ENCODE measurements at places on chromosomes 6 and 20. TPM values are rescaled to one million over a fixed set of nuclear protein-coding genes. Genes with fewer than 3 reads are reported as not detected.

GRCh38 chr6:158328952-158329351, 16.7 kb downstream of the TULP4 start:
- no peak for DNase-seq

SLC22A16 gene
- total RNA-seq: not detected

ADGRF4 gene
- total RNA-seq: not detected

DNA sequence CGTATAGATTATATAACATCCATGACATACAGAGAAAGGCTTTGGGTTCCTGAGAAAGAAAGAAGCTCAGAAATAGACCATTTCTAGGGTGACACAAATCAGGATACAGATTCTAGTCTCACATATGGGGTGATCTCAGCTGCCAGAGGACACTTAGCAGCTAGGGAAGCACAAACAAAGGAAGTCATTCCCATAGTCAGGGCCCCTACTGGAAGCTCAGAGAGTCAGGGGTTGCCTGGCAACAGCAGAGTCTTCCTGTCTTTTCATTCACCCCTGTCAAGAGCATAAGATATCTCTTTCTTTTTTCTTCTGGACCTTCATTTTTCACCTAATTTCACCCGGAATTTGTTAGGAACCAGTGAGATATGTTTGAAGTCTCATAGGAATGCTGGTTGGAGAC, 81.9 kb upstream of the IYD start:
- no peak for DNase-seq

DNA sequence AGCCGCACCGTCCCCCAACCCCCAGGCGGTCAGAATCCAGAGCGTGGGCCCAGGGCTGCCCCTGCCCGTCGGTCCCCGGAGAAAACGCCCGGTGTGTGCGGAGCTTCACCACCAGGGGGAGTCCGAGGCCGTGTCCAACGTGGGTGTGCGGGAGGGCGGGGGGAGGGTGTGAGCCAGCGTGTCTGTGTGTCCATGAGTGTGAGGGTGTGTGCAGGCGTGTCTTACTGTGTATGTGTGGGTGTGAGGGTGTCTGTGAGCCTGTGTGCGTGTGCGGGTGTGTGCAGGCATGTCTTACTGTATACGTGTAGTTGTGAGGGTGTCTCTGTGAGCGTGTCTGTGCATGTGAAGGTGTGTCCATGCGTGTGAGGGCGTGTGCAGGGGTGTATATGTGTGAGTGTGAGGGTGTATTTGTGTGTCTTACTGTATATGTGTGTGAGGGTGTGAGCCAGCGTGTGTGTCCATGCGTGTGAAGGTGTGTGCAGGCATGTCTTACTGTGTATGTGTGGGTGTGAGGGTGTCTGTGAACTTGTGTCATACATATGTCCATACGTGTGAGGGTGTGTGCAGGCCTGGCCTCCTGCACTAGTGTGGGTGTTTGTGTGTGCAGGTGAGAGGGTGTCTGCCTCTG, 24.6 kb upstream of the GATA5 start:
- peak; percentile 81 for DNase-seq

GRCh38 chr6:150881911-150882481, 16.5 kb downstream of the MTHFD1L start:
- DNase-seq: no peak

IFT52 gene
- 17.8 TPM for total RNA-seq

CFAP61 gene
- total RNA-seq: 1.5 TPM

DNA sequence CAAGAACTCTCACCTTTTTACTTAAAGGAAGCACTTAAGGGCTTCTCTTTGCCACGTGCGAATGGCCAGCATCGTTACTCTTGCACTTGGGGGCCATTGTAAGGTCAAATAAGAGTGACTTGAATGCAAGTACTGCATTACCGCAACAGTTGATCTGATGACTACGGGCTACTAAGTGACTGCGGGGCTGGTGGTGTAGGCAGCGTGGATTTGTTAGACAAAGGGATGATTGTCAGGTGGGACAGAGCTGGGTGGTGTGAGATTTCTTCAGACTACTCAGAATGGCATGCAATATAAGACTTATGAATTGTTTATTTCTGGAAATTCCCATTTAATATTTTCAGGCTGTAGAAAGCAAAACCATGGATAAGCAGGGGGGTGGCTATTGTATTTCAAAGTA, 199.7 kb upstream of the UST start:
- no peak for DNase-seq

FAM229B gene
- 24.9 TPM for total RNA-seq

DNA sequence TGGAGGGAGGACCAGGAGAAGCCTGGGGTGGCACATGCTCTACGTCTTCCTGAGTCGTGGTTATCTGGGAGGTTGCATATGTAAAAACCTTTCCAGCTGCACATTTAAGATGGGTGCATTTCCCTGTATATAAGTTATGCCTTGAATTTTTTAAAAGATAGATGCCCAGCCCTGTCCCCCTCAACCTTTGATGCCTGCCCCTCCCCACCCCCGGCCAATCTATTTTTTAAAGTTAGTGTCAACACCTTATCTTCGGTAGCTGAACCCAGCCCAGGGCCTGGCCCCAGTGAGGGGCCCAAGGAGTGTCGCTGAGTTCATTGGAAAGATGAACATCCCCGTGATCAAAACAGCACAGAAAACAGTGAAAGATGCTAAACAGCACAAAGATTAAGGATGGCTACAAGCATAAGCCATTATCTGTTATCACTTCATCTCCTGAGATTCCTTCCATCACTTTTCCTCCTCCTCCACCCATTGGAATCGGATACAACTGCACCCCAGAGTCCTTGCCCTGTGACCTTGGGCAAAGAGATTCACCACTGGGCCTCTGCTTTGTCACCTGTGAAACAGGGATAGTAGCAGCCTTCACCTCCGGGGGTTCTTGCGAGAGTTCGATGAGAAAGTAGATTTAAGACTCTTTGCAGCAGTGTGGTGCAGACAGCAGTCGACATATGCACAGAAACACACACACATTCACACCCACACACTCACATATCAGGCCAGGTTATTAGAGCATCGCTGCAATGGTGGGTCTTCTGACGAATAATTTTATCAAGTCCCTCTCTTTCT, 47.5 kb downstream of the SIRPA start:
- no peak for DNase-seq

COL21A1 gene
- 26.9 TPM for total RNA-seq

GRCh38 chr6:143539734-143540133, 28.2 kb upstream of the FUCA2 start:
- DNase-seq: no peak

- no peak for DNase-seq
Measured at GRCh38 chr6:14278006-14278405, 160.4 kb downstream of the CD83 start.

- DNase-seq: no peak
Measured at GRCh38 chr6:105257340-105257739, 77.5 kb upstream of the POPDC3 start.

DNA sequence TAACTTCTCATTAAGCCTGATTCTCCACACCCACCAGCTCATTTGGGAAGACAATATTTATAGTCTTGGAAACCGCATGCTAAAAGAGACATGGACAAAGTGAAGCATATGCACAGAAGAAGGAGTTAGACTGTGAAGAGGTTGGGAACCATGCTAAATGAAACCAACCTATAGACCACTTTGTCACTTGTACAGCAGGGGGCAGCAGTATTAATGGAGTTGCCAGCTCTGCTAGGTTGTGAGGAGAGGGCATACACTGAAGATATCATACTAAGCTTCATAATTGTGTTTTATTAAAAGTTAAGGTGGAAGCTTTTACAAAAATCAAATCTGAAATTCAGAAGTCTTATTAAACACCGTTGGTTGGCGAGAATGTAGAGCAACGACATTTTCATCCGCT, 38.3 kb upstream of the HMGCLL1 start:
- DNase-seq: no peak

- no peak for DNase-seq
Measured at GRCh38 chr6:57069228-57069627, 20.8 kb upstream of the ZNF451 start.

- no peak for DNase-seq
Measured at GRCh38 chr20:62111148-62111547, 11.1 kb upstream of the LSM14B start.

DNA sequence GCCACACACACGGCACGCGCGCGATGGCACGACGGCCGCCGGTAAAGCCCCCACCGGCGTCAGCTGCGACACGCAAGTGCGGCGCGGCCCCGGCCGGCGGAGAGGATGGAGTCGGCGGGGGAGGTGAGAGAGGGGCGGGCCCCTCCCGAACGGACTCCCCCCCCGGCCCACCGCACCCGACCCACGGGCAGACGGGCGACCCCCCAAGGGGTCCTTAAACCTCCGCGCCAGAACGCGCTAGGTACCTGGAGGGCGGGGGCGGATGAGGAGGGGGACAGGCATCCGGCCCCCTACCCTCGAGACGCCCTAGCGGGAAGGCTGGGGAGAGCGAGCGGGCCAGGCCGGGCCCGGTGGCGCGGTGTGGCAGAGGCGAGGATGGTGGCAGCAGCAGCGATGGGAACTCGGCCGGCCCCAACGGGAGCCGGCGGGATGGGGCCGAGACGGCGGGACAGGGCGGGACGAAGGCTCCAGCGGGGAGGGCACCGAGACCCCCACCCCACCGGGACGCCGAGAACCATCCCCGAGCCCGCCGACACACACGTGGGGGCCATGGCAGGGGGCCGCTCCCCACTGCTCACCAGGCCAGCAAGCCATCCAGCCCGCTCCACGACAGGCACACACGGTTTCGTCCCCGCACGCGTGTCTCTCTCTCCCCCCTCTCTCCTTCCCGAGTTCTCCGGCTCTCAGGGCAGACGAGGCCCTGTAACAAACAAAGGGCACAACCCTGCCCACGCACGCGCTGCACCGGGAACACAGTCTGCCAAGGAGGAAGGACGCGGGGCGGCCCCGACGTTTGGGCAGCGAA, 1515.4 kb upstream of the DEFB115 start:
- DNase-seq: no peak

TNFAIP3 gene
- 29.3 TPM for total RNA-seq

DNA sequence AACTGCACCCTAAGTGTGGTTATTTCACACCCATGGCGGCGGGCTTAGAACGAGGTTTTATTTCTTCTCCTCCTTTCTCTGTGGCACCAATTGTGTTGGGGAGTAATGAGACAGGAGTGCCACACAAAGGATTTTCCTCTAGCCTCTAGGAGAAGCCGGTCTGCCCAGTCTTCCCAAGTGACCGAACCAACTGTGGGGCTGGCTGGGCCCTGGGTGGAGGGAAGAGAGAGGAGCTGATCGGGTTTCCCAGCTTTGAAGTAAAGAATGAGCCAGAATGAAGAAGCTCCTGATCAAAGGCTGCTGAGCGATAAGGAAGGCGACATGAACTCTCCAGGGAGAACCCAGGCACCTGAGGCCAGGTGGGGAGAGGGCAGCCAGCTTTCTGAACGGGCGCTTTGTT, 616.0 kb upstream of the BTBD3 start:
- no peak for DNase-seq

DNA sequence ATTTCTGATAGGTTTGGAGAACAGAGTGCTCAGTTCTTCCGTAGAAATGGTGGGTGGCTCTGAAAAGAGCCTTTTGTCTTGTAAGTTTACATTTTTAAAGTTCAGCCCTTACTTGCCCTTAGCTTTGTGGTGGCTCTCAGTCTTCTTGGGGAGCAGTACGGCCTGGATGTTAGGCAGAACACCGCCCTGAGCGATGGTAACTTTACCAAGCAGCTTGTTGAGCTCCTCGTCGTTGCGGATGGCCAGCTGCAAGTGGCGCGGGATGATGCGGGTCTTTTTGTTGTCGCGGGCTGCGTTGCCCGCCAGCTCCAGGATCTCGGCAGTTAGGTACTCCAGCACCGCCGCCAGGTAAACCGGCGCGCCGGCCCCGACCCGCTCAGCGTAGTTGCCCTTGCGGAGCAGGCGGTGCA, 19.5 kb downstream of the OR2B2 start:
- DNase-seq: no peak

ADGRB3 gene
- total RNA-seq: 17.9 TPM

ZNF391 gene
- 2.4 TPM for total RNA-seq

GRCh38 chr6:127290391-127291265, 24.0 kb downstream of the RNF146 start:
- no peak for DNase-seq

GRCh38 chr20:3767110-3767426, 485 bp downstream of the ADISSP start:
- no peak for DNase-seq

HLA-DQB1 gene
- 0.90 TPM for total RNA-seq

- no peak for DNase-seq
Measured at GRCh38 chr6:149831308-149831820, 32.8 kb downstream of the LRP11 start.

Data from tibial nerve (tissue), 4 donors.